Sigmoid colon (tissue), 7 donors: ENCODE measurements at places on chromosomes 2 and 18. TPM values are rescaled to one million over a fixed set of nuclear protein-coding genes. Genes with fewer than 3 reads are reported as not detected.

DNA sequence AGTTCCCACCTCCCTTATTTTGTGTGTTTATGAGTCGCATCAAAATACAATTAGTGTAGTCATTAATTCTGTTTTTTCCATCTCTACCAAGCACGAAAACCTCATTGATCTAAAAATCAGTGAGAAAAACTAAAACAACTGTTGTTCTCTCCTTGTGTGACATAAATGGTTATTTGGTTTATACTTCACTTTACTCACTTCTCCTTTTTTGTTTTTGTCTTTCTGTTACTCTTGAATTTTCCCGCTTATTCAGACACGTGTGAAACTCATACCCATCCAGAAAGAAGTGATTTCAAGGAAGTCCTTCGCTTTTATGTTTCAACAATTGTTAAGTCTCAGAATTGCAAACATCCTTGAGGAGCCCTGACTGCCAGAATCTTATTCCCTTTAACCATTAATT, 121.6 kb downstream of the EML6 start:
- DNase-seq: no peak

GRCh38 chr2:234412726-234413125, 84.2 kb downstream of the ARL4C start:
- DNase-seq: no peak

The IL36A gene
- polyA plus RNA-seq: not detected

- no peak for DNase-seq
Observed at GRCh38 chr18:29259838-29260237, 1082.9 kb upstream of the CDH2 start.

GRCh38 chr2:111105926-111106325, 14.8 kb upstream of the BCL2L11 start:
- no peak for DNase-seq

DNA sequence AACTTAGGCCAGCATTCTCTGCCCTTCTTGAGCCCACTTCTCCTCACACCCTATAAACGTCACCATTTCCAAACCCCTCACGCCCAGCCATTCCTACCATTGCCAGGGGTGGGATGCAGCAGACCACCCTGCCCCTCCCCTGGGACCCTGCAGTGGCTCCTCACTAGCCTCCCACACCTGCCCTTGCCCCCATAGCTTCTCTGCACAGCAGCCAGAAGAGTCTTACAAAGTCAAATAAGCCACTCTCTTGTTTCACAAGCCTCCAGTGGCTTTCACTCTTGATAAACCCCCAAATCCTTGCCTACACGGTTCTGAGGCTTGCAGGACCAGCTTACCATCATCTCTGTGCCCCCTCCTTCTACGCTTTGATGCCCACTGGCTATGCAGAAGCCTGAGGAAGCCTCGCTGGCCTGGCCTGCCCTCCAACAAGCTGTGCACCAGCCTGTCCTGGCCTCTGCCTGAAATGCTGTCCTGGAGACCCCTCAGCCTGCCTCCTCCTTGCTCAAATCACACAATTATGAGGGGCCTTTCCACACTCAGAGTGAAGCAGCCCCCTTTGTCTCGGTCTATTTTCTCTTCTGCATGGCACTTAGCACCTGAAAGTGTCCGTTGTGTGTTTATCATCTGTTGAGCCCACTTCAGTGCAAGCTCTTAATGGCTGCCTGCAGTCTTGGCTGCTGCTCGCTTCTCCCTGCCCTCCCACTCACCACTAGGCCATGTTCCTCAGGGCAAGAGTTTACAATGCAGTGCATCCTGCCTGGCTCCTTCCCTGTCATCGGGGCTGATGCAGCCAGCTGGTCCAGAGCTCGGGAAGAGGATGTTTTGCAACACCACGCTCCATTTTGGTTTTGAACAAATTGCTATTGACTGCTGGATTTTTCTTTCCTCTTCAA, 82.6 kb upstream of the RGPD5 start:
- peak; percentile 59 for DNase-seq

The NDC80 gene
- polyA plus RNA-seq: 3.5 TPM

The IFIH1 gene
- 16.0 TPM for polyA plus RNA-seq

DNA sequence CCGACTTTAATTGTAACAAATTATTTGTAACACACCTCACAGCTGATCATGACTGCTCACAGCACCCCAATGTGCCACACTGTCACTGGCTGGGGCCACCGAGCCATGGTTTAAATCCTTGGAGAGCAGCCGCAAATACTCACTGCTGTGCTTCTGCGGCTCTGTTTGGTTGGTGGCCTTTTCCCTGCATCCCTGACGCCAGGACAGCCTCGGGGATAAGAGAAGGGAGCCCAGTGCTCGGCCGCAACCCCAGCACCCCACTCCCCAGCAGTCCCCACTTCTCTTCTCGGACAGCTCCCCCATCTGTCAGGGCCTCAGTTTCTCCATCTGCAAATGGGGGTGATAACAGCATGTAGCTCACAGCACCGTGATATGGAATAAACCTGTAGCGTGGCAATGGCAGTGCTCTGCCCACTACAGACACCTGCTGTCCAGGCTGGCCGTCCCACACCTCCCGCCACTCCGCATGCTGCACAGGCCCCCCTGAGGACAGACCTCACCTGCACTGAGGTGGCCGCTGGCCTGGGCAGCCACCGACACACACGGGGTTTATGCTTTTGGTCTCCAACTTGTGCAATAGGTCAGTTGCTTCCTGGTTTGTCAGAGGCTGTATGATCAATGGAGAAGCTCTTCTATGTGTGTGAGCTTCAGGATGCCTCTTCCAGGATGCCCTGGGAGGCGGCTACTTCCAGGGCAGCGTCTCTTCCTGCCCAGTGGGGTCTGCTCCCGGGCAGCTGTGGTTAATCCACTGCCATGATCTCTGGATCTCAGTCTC, 87.1 kb downstream of the NDUFA10 start:
- peak; percentile 48 for DNase-seq

DNA sequence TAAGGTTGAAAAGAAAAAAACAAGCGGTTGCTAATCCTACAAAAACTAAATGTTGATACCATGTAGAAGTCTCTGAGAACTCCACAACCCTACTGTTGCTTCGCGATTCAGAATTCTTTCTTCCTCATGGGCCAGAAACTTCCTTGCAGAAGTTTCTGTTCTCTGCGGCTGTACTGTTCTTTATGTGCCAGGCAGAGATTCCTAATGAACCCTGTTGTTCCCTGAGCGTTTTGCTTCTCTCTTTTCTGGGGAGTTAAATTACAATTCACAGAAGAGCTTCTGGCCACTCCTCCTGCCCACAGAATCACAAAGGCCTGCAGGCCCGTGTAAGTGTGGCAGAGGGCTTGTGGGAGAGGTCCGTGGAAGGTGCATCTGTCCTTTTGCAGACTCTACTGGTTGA, 1.8 kb upstream of the THNSL2 start:
- DNase-seq: no peak

The EVX2 gene
- not detected for polyA plus RNA-seq

The CAPN14 gene
- not detected for polyA plus RNA-seq

DNA sequence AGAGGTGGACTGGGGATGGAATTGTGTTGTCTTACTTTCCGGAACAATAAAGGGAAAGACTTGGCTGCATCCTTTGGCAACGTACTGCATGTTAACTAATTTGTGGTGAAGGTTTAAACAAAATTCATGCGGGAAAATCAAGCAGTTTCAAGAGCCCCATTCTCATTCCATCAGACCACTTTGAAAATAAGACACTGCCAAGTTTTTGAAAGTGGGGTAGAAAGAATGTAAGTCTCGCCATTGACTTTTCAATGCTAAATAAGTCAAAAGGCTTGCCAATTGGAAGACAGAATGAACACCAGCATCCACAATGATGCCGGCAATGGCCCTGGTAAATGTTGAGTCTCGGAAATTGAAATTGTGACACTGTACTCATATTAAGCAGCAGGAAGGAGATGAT, 322.0 kb downstream of the RND3 start:
- DNase-seq: no peak

- DNase-seq: no peak
Observed at GRCh38 chr2:178043266-178043665, 29.3 kb downstream of the PDE11A start.

The CXCR4 gene
- polyA plus RNA-seq: 6.6 TPM

- DNase-seq: no peak
Observed at GRCh38 chr2:200130762-200131166, 175.4 kb downstream of the MAIP1 start.

DNA sequence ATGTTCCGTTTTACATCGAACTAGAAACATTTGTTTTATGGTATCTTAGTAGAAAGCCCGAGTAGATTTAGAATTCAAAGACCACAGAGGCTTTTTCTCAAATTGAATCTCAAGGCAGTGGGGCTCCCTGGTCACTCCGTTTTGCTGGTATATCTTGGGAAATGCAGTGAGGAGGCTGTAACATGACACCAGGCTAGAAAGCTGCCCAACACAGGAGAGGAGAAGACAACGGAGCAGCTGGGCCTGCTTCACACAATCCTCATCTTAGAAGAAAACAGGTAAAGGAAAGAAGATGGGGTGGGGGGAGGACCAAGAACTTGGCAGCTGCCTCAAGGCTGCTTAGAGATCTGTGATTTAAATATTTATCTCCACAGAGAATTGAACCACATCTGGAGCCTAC, 38.3 kb upstream of the EPB41L3 start:
- no peak for DNase-seq

The RGPD4 gene
- not detected for polyA plus RNA-seq

DNA sequence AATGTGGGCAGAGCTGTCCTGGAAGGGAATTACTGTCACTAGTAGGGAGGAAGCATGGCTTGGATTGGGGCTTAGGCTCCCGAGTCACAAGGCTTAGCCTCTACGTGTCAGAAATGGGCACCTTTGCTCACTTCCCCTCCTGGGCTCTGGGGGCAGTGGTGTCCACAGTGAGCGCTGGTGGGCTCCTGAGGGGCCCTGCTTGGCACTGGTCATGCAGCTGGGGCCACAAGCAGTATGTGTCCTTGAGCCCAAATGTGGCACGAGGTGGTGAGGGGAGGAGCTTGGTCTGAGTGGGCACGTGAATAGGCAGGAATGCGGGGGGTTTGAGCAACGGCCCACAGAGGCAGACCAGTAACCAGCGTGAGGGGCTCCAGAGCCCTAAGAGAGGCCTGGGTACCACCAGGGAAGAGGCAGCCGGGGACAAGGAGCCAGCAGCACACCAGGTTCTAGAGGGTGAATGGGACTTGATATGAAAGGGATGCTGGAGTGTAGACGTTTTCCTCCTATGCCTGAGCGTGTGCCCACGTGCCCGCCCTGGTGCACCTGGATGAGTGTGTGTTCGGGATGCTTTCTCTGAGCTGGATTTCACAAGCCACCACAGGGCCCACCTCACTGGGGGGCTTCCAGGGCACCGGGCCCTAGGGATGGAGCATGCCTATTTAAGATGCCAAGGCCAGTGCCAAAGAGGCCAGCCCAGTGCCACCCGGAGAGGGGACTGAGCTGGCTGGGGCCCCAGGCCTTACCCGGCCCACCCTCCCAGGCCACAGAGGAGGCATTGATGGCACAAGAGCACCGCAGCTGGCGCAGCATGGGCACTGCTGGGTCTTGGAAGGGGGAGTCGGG, 22.8 kb upstream of the PTMA start:
- DNase-seq: no peak

- no peak for DNase-seq
Observed at GRCh38 chr18:48165111-48165866, 234.8 kb upstream of the SMAD2 start.

GRCh38 chr18:78643004-78643403, 336.6 kb upstream of the SALL3 start:
- DNase-seq: no peak

The EFR3B gene
- 0.23 TPM for polyA plus RNA-seq

GRCh38 chr2:19971691-19972090, 18.2 kb downstream of the WDR35 start:
- no peak for DNase-seq

GRCh38 chr2:23636426-23636825, 251.4 kb downstream of the KLHL29 start:
- DNase-seq: no peak

DNA sequence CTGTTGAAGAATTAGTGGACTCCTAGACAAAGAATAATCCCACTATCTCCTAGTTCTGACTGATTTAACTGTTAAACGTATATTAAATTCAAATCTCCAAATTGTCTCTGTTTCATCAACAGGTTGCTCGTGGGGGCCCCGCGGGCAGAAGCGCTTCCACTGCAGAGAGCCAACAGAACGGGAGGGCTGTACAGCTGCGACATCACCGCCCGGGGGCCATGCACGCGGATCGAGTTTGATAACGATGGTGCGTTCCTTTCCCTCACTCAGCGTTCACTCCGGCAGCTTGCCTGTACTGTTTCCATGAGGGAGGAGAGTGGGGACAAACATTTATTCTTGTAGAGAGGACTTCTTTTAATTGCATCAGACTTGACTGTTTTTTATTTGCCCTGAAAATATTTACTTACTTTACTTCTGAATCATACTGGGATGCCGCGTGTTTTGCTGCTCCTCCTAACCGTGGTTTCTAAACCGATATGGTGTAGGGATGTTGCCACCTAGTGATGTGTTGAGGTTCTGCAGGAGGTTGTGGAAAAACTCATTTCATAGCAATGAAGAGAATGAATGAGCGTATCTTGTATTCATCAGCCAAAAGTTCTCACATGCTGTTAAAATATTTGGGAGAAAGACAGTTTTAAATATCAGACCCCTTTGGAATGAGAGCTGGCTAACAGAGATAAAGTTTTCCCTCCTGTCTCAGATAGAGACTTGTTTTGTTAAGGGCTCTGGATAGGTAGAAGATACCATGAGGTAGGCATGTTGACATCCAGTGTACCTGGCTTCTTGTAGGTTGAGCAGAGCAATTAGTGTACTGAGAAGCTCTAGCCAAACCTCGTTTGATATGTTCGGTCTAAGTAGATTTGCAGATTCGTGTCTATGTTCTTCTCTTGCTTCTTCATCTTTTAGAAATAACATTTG, 38.3 kb downstream of the ITGA6 start:
- peak; percentile 75 for DNase-seq

DNA sequence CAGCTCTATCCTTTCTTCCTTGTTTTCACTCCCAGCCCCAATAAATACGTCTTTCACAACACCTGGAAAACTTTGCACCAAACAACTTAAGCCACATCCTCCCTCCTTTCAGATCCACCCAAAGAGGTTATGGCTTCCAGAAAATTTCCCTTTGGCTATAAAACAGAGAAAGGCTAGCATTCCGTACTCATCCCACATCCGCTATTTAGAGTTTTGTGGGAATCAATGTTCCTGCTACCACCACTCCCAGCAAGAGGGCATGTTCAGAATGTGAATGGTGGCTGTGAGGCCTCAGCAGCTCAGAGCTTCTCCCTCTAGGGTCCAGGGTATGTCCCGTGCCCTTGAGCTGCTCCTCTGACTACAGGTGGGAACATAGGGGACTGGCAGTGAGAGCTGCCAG, 214.6 kb downstream of the NCK2 start:
- no peak for DNase-seq

- no peak for DNase-seq
Observed at GRCh38 chr2:111182121-111182520, 61.4 kb downstream of the BCL2L11 start.
